ENCODE measurements at places on chromosomes 11 and 22.

DNA sequence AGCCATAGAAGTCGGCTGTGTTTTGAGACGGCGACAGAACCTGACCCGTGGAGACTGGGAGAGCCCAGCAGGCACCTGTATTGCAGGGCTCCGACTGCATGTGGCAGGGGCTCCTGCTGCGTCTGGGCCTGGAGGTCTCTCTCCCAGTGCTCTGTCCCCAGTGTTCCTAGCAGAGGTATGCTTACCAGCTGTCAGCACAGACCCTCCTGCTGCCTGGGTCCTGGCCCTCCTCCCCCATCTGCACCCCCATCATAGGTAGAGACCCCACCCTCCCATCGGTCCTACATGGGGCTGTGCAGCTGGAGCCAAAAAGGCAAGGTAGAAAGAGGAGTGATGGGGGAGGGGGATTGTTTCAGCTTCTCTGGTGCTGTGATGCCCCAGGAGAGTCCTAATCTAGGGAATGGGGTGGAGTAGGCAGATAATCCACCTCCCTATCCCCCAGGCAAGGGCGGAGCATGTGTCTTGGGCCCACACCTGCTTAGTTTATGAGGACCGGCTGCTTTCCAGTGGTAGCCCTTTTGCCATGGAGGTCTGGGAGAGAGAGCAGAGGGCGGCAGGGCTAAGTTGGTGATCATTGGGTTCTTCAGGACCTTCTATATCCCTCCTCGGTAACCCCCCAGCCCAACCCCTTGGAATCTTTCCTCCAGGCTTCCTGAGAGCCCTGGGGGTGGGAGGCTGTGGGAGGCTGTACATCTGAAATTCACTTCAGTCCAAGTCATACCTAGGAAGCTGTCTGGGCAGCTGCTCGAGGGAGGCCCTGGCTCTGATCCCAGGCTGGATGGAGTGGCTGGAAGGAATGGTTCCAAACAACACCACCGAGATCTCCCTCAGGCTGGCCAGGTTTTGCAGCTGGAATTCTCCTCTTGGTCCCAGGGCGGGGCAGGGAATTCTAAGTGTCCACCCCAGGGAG is 5.3 kb downstream of the SLC7A4 start:
- peak; percentile 56 for DNase-seq

- DNase-seq: peak; percentile 70
Measured at GRCh38 chr22:41917903-41918791, 3.3 kb upstream of the SHISA8 start.

DNA sequence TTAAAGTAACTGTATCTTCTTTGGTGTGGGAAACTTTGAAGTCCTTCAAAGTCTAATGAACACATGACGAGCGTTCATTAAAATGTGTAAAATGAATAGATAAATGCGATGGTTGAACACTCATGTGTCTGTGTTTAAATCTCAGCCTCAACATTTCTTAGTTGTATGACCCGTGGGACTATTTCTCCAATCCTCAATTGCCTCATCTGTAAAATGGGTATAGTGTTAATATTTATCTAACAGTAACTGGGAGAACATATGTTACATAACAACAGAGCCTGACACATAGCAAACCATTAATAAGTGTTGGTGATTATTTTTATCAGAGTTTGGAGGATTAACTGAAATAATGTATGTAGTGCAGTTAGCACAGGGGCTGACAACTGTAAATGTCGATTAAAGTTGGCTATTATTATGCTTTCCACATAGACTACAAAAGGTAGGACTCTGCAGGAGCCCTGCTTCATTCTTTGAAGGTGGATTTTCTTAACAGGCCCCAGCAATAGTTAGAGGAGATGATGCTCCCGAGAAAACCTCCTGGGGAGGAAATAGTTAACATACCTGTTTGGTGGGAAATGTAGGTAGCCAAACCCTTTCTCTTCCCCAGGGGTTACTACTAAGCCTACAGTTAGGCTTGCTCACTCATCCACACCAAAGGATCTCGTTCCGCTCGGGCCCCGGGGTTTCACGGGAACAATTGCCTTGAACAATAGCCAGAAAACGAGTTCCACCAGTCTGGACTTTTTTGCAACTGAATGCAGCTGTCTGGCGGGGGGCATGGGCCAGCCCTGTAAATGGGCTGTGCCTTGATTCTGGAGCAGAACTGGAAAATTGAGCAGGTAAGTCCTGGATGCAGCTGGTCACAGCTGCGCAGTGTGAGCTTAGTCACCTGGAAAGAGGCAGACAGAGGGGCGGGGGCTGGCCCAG is 133.4 kb downstream of the DBX1 start:
- DNase-seq: peak; percentile 25

DNA sequence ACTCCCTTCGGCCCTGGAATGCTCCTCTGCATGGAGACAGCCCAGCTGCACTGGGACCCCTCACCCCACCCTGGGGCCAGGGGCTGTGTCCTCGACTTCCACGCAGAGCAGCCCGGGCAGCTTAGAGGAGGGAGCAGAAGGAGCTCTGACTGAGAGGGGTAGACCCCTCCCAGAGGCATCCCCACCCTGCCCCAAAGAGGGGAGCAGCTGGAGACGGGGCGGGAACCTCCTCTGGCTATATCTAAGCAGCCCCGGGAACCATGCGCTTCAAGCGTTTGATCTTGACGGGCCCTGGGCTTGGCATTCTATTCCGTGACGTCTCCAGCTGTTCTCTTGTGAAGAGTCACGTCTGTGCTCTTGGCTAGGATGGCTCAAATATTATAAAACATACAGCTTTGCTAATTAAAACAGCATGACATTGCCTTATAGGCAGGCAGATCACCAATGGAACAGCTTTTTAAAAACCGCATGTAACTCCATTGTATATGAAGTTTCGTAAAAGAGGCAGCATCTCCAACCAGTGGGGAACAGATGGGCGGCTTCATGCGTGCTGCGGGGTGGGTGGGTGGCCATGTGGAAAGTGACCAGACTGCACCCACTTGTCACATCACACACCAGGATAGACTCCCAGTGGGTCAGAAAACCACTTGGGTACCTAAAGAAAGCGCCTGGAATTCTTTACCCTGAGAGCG is 7.7 kb downstream of the KCNQ1 start:
- DNase-seq: peak; percentile 43

DNA sequence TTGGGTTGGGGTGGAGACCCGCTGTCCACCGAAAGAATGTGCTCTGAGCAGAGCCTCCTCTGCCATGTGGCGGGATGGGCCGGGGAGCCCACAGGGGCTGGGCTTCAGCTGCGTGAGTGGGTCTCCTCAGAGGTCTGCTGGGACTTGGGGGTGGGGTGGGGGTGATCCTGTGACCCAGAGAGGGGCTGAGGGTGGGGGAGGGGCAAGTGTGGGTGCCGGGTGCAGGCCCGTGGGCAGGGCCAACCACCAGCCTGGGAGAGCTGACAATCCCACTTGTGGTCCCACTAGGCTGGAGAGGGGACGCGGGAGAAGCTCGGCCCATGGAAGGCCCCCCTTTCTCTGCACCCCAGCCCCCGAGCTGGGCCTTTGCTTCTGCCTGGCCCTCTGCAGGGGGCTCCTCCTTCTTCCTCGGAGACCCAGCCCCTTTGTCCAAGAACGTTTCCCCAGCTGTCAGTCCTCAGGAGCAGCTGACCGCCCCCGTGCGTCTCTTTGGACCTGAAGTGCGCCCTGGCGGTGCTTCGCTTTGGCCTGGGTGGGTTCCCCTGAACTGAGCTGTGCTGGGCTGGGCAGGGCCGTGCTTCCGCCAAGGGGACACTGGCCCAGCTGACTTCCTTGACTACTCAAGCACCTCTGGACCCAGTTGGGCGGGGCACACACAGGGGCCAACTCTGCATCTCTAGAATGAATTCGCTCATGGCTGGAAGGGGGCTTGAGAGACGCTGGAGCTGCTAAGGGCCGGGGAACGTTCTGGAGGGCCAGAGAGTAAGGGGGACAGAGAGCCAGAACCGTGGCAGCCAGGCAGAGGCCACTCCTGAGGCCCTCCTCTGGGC is 30.2 kb downstream of the OSBPL5 start:
- no peak for DNase-seq

GRCh38 chr11:29159552-29160465 is 857.0 kb downstream of the KCNA4 start:
- peak; percentile 84 for DNase-seq

GRCh38 chr11:34665077-34665835 is 44.4 kb downstream of the EHF start:
- no peak for DNase-seq

- no peak for DNase-seq
Measured at GRCh38 chr11:49221112-49221511, 12.7 kb upstream of the FOLH1 start.

- DNase-seq: no peak
Measured at GRCh38 chr22:19841641-19842392, 12.9 kb downstream of the GNB1L start.

DNA sequence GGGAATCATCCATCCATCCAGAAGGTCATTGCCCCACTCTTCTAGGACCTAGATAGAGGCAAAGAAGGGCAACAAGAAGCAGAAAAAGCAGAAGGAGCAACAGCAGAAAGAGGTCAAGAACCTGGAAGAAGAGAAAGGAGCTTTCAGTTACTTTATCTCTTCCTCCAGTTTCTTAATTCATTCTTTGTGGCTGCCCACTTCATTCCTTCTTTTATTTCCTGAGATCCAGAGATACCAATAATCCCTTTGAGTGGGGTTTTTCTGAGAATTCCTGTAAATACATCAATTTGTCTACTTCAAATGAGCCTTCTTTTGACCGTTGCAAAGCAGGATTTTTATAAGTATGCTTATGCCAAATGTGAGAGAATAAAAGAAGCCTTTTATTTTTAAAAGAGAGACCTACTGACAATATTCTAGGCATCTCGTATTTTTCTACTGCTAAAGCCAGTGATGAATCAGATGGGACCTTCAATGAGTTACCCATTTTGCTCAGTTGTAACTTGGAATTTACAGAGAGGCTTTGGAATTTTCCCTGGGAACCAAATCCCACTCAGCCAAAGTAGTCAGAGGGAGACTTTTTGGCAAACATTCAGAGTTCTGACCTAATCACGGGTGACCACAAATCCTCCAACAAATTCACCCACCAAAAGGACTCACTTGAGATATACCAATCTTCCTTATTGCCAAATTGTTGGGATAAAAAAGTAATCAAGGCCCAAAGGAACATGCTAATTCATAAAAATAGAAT is 54.9 kb downstream of the ZC3H12C start:
- DNase-seq: peak; percentile 86

DNA sequence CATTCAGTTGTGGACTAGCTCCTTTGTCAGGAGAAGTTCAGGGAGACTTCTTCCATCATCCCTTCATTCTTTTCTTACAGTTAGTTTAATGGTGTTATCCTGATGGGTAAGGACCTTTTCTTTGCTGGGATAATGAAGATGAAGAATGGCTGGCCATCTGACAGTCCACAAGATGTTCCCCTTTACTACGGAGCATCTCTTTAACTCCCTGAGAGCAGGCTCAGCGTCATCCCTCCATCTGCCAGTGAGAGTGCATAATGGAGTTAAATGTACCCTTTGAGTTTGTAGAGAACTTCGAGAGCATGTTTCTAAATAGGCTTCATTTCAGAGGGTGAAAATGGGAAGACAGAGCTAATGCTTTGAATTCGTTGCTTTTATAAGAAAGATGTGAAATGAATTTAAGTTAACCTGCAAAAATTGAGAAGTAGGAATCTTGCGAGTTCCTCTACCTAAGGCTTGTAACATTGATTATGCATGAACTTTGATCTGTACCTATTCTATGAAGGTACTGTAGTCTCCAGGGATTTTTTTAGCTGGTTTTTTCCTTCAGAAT is 1.7 kb downstream of the EP300 start:
- DNase-seq: peak; percentile 33

- no peak for DNase-seq
Measured at GRCh38 chr22:42368379-42369249, 63.6 kb downstream of the NFAM1 start.

GRCh38 chr22:36359470-36359996 is 28.2 kb downstream of the MYH9 start:
- no peak for DNase-seq

DNA sequence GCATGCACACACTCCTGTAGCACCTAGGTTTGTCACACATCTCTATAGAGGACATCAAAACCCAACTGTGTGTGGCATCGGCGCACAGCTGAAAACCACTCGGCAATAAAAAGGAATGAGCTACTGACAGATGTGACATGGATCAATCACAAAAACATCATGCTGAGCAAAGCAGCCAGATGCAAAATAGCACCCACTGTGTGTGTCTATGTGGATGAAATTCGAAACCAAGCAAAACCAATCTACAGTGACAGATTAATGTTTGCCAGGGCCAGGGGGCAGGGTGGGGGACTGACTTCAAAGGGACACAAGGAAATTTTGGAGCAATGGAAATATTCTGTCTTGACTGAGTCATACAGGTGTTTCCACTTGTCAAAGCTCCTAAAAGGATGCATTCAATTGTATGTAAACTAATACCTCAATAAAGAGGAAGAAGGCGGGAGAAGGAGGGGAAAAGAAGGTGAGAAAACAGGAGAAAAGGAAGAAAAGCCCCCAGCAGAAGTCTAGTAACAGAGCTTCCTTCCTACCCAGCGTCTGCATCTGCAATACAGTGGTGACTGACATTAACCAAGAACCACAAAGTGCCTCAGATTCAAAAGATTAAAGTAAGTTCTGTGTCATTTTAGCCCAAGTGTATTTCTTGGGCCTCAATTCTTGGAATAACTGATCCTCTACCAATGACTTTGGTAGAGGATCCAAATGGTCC is 49.8 kb downstream of the PACSIN2 start:
- DNase-seq: peak; percentile 33

DNA sequence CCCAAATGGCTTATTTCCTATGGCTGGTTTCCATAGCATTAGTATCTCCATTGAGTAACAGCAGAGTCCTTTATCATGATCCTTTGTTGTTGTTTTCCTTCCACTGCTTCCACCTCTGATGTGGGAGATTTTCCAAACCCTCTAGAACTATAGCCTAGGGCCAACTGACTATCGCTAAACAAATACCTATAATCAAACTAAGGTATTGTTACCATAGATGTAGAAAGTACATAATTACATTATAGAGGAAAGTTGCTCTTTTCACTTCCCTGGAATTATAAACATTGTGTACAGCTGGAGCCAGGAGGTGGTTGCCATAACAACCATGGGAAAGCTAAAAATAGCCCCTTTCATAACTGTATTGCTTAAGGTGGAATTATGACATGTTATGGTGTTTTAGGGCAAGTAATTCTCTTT is 47.0 kb upstream of the ALKBH3 start:
- peak; percentile 52 for DNase-seq

DNA sequence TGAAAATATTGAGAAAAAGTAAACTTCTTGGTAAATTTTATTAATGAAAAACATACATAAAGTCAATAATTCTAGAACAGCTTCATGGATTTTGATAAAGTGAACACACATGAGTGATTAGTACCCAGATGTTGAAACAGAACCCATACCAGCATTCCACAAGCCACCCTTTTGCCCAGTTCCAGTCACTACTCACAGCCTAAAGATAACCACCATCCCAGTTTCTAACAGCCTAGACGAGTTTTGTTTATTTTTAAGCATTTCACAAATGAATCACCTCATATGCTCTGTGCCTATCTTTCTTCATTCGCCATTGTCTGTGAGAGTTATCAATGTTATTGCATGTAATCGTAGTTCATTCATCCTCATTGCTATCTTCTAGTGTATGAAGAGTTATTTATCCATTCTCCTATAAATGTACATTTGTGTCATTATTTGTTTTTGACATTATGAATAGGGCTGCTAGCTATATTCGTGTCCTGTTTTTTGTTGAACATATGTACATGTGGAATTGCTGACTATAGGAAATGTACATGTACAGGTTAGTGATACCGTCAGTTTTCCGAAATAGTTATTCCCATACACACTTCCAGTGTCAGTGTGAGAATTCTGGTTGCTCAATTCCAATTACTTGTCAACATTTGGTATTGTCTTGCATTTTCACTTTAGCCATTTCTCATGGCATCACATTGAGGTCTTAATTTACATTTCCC is 44.5 kb upstream of the TEAD1 start:
- DNase-seq: peak; percentile 51
